Muscle of back (tissue), 13 donors: ENCODE measurements at places on chromosomes 2 and 18. TPM values are rescaled to one million over a fixed set of nuclear protein-coding genes. Genes with fewer than 3 reads are reported as not detected.

- DNase-seq, result peak; percentile 64
Measured at GRCh38 chr2:237904831-237905599, 45.6 kb downstream of the RAMP1 start.

The ACKR3 gene
- polyA plus RNA-seq, result 29.4 TPM

- no peak for DNase-seq
Measured at GRCh38 chr2:233125455-233126065, 65.4 kb downstream of the INPP5D start.

The MRO gene
- 0.44 TPM for polyA plus RNA-seq

GRCh38 chr18:76502551-76502950 is 7.5 kb upstream of the ZNF516 start:
- no peak for DNase-seq

DNA sequence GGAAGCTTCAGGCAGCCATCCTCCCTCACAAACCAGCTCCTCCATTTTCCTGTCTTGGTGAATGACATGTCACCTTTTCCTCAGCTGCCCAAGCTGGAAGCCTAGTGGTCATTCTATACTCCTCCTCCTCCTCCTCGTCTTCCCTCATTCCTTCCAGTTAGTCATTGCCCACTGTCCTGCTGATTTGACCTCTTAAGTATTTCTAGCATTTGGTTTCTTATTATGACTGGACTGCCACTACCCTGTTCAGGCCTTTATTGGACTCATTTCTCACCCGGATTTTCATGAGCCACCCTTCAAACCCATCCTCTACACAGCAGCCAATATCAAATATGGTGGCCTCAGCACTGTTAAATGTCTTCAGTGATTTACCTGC is 21.9 kb upstream of the MGAT5 start:
- no peak for DNase-seq

The MCEE gene
- polyA plus RNA-seq, result 25.7 TPM

The MPV17 gene
- polyA plus RNA-seq, result 52.9 TPM

The NEU4 gene
- 6.4 TPM for polyA plus RNA-seq

DNA sequence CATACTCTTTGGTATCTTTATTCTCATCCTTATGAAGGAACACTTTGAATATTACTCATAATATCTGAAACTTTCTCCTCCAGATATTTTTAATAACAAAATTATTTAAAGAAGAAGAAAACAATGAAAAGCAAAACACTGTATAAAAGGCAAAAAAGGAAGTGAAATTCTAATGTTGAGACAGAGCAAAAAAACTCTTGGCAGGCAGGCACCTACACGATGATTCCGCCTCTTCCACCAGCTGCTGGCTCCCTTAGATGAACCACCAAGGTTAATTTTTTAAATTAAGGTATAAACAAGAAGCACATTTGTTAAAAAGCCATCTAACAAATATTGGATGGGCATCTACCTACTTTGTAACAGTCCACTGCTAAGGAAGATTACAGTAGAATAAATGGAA is 434.7 kb downstream of the EPHA4 start:
- DNase-seq, result no peak

DNA sequence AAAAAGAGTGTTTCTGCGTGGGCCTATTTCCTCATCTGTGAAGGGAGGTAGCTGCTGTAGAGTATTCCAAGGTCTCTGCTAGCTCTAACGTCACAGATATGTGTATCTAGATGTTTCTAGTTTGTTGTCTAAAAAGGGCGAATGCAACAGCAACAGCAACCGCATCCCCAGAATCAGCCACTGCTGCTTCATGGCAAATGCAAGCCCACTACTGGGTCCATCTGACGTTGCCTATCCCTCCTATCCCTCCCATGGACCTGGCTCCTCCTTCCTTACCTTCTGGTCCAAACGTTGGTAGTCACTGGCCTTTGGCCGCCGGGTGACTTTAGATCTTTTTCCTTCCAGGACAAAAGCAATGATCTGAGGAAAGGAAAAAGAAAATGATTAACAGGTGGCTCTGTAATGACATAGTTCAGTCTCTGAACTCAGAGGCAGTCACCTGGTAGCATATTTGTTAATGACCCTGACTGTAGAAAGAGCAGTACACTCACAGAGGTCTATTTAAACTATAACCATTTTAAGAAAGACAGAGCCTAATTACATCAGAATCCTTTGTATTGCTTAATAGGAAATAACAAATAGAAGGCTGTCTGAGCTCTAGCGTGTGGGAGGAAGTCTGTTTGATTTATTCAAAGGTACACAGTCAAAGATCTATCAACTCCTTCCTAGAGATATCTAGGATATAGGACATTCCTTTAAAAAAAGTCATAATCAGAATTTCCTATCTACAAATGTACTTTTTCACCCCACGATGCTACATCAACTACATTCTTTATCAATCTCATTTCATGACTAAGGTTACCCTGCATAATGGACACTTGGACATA is 2.9 kb downstream of the TGOLN2 start:
- no peak for DNase-seq

DNA sequence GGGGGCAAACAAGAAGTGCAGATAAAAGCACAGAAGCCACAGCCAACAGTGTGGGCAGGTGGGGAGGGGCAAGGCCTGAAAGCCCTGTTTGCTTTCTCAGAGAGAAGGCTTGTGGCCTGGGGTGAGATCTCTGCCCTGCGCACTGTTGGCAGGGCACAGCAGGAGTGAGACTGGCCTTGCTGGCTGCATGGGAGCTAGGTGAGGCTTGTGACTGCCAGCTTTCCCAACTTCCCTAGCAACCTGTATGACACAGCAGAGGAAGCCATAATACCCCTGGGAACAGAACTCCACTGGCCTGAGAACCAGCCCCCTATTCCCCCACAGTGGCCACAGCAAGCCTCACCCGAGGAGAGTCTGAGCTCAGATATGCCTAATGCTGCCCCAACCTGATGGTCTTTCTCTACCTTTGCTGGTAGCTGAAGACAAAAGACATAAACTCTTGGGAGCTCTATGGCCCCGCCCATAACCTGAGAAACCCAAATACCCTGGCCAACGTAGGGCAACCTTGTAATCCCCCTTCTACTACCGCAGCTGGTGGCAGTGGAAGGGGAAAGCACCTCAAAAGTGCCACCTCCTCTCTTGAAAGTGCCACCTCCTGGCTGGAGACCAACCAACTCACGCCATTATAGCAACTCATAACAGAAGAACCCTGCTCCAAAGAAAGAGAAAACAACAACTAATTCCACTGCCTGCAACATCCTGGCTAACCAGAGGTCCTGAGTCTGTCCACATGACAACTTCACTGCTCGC is 44.4 kb downstream of the LCT start:
- no peak for DNase-seq
